AG10803 (cell line): ENCODE measurements at places on chromosomes 13 and 19.

DNA sequence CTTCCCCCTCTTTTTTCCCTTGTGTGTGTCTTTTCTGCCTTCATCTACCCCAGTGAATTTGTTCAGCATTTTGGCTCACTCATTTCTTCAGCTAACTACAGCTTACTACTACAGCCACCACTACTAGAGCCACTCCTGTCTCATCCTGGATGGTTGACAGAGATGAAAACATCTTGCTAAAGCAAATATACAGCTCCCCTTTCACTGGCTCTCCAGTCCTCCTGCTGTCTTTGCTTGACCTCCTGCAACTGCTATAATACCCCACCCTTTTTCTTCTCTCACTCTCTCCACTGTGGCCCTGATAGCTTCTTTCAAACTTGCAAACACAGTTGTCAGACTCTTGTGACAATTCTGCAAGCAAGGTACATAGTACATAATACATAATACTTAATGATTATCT, 523.6 kb downstream of the DCT start:
- DNase-seq: no peak

- no peak for DNase-seq
Observed at GRCh38 chr13:85833921-85834320, 34.7 kb upstream of the SLITRK6 start.

GRCh38 chr19:5232798-5233505, 107.7 kb downstream of the PTPRS start:
- no peak for DNase-seq

DNA sequence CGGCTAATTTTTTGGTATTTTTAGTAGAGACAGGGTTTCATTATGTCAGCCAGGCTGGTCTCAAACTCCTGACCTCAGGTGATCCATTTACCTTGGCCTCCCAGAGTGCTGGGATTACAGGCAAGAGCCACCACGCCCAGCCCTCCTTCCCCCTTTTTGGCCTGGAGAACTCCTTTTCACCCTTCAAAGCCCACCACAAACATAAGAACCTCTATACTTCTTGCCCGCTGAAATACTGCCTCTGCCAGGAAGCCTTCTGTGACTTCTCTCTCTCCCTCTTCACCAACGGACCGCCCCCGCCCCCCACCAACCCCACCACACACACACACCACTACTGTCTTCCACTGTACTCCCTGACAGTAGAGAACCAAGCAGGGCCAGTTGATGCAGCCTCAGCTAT, 2.5 kb downstream of the ZNF428 start:
- no peak for DNase-seq

- DNase-seq: peak; percentile 41
Observed at GRCh38 chr19:55563261-55563690, 17.4 kb downstream of the ZNF579 start.

GRCh38 chr19:8648240-8648639, 17.8 kb downstream of the NFILZ start:
- peak; percentile 12 for DNase-seq

DNA sequence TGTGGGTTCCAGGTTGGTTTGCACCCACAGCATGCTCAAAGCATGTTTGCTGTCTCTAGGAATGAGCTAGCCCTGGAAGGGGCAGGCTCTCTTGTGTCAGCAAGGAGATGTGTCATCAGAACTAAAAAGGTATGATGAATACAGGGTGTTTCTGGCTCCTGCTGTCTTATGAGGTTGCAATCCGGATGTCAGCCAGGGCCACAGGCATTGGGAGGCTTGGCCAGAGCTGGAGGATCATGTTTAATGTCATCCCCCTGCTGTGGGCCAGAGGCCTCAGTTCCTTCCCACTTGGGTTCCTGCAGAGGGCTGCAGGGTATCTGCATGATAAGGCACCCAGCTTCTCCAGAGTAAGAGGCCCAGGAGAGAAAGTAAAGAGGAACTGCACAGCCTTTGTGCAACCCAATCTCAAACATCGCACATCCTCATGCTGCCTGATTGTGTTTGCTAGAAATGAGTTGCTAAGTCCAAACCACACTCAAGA, 193.6 kb downstream of the COL4A1 start:
- peak; percentile 64 for DNase-seq

DNA sequence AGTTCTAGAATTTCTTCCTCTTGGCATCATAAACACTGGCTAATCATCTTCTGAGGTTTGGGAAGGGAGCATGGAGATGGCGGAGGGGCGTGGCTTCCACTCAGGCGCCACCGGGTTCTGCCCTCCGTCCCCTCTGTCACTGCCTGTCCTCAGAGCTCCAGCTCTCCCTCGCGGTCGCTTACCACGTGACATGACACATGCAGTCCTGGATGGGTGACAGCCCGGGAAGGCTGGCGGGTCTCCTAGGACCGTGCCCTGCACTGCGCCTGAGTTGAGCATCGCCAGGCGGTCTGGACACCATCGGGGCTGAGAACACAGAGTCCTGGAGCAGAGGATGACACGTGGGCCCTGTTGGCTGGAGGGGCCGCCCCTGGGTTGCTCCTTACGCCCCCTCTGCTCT, 123.3 kb downstream of the RAB20 start:
- no peak for DNase-seq

GRCh38 chr13:70959035-70959775, 851.0 kb upstream of the KLHL1 start:
- no peak for DNase-seq

DNA sequence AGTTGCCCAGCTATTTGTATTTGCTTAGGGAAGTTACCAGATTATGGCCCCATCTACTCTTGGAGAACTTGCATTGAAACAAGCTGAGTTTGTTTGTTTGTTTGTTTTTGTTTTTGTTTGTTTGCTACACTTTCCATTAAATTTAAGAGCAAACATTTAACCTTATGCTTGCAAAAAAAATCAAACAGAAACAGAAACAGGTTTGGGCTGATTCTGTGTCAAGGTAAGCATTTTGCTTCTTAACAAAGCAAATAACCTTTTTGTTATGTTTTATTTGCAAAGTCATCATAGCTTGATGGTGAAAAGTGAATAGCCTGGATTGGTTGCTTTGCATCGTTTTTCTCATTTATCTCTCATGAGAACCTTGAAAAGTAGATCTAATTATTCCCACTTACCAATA, 531.8 kb downstream of the EFNB2 start:
- no peak for DNase-seq

DNA sequence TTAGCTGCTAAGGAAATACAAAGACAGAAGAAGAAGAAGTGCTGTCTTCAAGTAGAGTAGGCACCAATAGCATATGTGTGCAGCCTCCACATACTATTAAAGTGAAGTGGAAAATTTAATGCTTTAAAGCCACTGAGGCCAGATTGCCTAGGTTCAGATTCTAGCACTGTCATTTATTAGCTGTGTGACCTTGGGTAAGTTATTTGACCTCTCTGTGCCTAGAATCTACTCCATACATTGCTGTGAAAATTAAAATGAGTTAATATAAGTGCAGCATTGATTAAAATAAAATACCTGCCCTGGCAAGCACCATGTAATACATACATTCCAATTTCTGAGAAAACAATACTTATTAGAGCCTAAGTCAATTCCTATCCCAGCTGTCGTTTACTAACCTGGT, 110.5 kb downstream of the FRY start:
- DNase-seq: no peak

- peak; percentile 40 for DNase-seq
Observed at GRCh38 chr13:24263632-24264031, 45.7 kb upstream of the C1QTNF9 start.

GRCh38 chr19:50796128-50796633, 6.0 kb downstream of the ACP4 start:
- no peak for DNase-seq

DNA sequence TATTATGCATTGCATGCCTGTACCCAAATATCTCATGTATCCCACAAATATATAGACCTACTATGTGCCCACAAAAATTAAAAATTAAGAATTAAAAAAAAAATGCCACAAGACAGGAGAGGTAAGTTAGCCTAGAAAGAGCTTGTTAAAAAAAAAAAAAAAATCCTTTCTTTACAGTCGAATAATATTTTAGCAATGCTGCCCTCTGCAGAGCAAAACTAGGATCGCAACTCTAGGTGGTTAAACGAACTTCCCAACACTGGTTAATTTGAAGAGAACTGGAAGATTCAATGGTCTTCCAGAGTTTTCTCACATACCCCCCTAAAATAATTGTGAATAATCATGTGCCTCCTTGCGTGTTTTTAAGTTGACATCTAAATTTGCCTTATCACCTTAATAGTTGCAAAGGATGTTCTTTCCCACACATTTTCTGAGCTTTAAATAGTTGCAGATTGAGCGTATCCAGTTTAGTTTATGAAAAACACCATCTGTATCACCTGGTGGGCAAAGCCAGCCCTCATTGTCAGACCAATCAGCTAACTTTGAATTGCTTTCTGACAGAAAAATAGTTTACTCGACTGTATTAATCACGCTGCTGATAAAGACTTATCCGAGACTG, 47.4 kb upstream of the RCBTB2 start:
- peak; percentile 60 for DNase-seq

GRCh38 chr19:42293948-42294347, 8.0 kb upstream of the PRR19 start:
- DNase-seq: no peak

- no peak for DNase-seq
Observed at GRCh38 chr19:33306853-33307792, 4.8 kb upstream of the CEBPA start.

DNA sequence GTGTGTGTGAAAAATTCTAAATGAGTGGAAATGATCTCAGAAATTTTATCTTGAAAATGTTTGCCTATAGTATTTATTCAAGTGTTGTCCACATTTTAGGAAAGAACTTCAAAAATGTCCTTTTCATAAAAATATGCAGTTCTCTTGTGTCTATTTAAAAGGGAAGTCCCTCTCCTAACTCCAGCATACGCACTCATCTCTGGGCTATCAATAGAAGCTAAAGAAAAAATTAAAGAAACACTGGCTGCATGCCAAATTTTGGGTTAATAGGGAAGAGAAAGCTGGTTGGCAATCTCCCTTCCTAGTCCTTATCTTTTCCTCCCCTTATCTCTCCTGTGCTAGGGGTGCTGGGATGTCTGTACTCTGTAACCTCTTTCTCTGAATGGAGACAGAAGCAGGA, 313.3 kb downstream of the ENOX1 start:
- DNase-seq: no peak

DNA sequence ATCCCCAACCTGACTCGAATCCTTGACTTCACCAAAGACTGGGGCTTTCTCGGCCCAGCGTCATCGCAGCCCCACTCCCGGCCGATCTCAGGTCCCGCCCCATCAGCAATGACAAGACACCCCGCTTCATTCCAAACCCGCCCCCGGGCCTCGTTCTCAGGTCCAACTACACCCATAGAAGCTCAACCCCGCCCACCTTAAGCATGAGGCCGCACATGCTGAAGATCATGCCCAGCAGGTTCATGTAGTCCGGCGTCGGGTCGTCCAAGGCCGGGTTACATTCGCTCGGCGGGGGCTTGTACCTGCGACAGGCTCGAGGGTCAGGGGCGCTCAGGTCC, 2.3 kb downstream of the WDR83 start:
- DNase-seq: peak; percentile 64

DNA sequence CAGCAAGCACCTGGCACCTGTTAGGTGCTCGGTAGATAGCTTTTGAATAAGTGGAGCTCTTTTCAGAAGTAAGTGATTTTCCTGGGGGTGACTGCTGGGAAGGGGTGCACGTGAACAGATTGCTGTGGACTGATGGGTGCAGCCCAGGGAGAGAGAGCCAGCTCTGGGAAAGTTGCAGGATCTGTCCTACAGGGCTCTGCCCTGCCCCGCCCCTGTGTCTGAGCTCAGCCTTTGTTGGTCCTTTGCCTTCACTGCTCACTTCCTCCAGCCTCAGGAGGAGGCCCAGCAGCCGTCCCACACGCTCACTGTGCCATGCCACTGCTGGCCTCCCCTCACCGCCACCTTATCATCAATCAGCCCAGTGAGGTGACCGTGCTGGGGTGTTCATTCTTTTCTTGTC, 33.7 kb upstream of the TEX29 start:
- DNase-seq: no peak

GRCh38 chr13:29702912-29703351, 107.4 kb upstream of the SLC7A1 start:
- DNase-seq: peak; percentile 93

DNA sequence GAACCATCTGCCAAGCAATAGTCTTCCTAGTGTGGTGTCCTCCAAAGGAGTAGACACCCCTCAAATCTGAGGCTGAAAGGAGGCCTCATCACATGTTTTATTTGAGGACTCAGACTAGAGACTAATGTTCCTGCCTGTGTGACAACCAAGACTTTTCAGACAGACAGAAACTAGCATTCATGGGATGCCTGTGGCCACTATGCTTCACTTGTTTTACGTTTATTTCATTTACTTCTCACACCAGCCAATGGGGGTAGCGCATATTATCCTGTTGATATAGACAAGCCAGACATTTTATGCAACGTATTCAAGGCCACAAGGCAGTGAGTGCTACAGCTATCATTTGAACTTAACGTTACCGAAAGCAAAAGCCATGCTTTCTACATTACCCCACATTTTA, 391.7 kb upstream of the HTR2A start:
- peak; percentile 22 for DNase-seq

DNA sequence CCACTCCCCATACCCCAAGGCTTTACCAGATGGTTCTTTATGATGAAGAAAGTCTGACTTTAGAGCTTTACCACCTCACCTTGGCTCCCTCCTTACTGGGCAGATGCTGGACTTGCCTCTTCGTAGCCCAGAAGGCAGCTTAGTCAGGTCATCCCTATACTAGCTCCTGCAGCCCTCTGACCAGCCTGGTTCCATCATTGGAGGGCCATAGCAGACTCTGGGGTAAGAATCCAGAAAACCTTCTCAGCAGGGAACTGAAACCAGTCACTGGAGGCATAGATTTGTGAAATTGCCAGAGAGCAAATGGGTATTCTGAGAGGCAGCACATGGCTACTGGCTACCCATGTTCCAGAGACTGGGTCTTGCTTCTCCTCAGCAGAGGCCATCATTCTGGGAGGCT, 21.8 kb upstream of the ZNF492 start:
- no peak for DNase-seq

GRCh38 chr13:98974053-98974452, 3.8 kb downstream of the DOCK9 start:
- no peak for DNase-seq

- DNase-seq: no peak
Observed at GRCh38 chr19:36528921-36529518, 949 bp upstream of the ZNF260 start.

GRCh38 chr19:46035986-46036743, 4.6 kb downstream of the IGFL4 start:
- no peak for DNase-seq

GRCh38 chr19:15570420-15570819, 44.6 kb upstream of the CYP4F8 start:
- no peak for DNase-seq

DNA sequence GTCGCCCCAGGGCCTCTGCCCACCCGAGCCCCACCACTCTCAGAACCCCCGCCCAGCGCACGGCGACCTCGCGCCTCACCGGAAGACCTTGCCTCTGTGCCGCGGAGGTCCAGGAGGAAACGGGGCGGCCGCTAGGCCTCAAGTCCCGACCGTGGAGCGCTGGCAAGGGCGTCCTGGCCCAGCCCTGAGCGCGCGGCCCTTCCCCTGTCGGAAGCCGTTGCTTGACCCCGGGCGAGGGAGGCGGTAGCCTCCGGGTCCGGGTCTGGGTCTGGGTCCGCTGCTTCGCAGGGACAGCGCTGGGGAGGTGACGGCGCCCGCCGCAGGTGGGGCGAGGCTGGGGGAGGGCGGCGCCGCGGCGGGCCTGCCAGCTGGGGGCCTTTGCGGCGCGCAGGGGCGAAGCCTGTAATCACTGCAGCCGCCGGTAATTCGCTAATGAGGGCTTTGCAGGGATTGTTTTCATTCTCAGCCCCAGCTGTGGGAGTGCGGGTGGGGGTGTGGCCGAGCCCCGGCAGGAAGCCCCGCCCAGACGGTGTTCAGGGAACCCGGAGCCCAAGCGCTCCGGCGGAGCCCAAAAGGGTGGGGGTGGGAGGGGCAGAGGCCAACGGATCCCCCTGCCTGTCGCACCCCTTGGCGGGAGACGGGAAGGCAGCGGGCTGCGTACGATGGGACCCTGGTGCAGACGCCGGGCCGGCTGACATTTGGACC, 8.6 kb downstream of the C19orf25 start:
- peak; percentile 26 for DNase-seq
